ENCODE measurements at places on chromosomes 12 and 14.

GRCh38 chr12:1171657-1172408 lies 180.8 kb downstream of the ERC1 start:
- no peak for DNase-seq

GRCh38 chr14:97077253-97077653 lies 280.1 kb downstream of the VRK1 start:
- no peak for DNase-seq

- DNase-seq = no peak
Observed at GRCh38 chr12:64616201-64616600, 5.9 kb downstream of the RASSF3 start.

DNA sequence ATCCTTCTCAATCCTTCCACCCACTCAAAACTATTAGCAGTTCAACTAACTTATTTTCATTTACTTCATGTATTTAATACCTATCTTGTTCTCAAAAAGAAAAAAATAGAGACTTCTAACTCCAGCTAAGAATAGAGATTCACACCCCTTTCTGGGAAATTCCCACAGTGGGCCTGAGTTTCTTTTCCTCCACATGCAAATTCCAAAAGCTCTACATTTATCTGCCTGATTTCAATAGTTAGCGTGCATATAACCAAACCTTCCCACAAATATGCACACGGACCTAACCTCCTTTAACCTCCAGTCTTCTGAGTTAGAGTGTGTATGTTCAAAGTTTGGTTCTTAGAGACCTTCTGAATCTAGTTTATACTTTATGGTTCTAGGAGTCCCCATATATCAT lies 62.5 kb downstream of the GRIN2B start:
- no peak for DNase-seq

DNA sequence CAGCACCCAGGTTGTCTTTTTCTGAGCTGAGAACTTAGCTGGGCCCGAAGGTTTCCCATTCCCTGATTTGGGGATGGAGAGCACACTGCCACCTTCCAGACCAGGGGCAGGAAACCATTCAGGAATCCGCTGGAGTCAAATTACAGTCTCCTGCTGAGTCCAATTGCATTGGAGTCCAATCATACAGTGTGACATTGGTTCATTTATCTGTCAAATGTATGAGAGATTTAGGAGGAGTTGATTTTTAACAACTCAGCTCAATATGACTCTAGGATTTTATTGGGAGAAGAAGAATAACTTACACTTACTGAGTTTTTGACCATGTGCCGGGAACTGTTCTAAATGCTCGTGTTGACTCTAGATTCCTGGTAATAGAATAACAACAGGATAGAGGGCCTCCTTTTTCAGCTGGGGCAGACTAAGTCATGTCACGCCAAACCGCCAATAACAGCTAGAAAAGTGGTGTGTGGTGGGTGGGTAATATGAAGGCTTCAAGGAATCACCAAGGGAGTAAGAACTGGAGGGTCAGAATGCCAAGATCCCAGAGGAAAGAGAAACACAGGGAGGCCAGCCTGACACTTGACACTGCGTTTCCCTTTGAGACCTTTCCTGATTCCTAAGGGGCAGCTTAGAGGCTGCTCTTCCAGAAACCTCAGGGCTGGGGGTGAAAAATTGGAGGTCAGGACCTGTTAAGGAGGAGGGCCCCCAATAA lies 11.5 kb downstream of the SYNDIG1L start:
- no peak for DNase-seq

GRCh38 chr12:105948331-105948730 lies 190.4 kb downstream of the NUAK1 start:
- DNase-seq = no peak

DNA sequence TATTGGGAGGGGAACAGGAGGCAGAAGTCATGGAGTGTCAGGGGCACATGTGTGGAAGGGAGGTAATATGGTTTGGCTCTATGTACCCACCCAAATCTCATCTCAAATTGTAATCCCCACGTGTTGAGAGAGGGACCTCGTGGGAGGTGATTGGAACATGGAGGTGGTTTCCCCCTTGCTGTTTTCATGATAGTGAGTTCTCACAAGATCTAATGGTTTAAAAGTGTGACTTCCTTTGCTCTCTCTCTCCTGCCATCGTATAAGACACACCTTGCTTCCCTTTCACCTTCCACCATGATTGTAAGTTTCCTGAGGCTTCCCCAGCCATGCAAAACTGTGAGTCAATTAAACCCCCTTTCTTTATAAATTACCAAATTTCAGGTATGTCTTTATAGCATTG lies 41.6 kb upstream of the CDK17 start:
- DNase-seq = no peak

DNA sequence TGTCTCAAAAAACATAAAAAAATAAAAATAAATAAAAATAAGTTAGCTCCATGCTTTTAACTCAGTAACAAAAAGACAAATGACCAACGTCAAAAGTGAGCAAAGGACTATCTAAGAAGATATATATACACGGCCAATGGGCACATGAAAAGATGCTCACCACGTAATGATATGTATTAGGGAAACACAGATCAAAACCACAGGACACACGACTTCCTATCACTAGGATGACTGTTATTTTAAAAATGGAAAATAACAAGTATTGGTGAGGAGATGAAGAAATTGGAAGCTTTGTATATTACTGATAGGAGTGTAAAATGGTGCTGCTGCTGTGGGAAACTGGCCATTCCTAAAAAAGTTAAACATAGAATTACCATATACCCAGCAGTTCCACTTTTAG lies 20.2 kb upstream of the P2RX7 start:
- DNase-seq = no peak

GRCh38 chr12:64352181-64352580 lies 38.4 kb downstream of the C12orf56 start:
- no peak for DNase-seq

GRCh38 chr14:68702135-68702534 lies 90.7 kb downstream of the ZFP36L1 start:
- DNase-seq = no peak

DNA sequence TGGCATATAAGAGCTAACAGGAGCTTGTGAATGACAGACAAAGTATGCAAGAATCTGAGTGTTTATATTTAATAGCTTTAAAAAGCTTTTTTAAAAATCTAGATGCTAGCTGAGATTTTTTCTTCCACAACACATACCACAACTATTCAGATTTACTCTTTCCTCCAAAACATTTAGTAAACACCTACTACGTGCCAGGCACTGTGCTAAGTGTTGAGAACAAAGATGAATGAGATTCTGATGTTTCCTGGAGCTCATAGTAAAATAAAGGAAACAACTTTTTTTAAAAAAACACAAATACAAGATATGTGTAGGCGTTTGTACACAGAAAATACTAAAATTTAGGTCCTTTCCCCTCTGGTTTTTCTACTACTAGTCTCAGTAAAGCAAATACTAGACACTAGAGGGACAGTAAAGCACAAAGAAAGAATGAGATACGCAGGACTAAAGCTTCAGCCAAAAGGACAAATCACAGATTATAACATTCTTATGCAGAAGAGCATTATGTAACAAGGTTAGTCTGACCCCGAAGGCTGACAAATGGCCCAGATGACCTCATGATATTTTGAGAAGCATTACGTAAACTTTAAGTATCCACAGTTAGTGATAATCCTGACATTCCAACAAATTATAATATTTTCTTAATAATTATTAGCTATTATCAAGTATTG lies 78.6 kb upstream of the PAWR start:
- no peak for DNase-seq

GRCh38 chr12:76976777-76977382 lies 88.5 kb downstream of the E2F7 start:
- DNase-seq = no peak

- no peak for DNase-seq
Observed at GRCh38 chr12:3533703-3534386, 42.8 kb downstream of the PRMT8 start.

GRCh38 chr12:43158126-43158525 lies 393.9 kb downstream of the ADAMTS20 start:
- no peak for DNase-seq

GRCh38 chr14:79275292-79275655 lies 936.0 kb downstream of the DIO2 start:
- DNase-seq = no peak

- DNase-seq = no peak
Observed at GRCh38 chr14:64369201-64369600, 19.0 kb upstream of the MTHFD1 start.

DNA sequence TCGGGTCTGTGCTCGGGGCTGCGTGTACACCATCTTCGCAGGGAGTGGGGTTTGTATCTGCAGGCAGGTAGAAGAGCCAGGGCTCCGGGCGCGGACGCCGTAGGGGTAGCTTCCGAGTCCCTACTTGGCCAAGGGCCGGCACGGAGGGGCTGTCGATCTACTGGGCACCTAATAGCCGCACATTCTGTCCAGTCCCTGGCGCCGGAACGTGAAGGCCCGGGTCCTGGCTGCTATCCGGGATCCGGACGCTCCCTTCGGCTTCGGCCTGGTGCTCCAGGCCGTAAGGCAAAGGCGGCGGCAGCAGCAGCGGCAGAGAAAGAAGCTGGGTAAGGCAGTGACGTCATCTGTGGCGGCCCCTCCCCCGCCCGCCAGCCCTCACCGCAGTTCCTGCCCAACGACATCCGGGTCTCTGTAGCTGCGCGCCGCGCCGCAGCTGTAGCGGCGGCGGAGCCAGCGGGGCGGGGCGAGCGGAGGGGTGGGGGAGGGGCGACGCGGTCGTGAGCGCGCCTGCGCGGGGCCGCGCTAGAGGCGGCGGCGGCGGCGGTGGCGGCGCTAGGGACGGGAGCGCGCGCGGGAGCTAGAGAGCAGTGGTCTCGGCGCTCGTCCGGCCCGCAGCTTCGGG lies at the start of gene PPM1A:
Gene PPM1A, plus strand, starts transcription at position 525 of the 622 bp plus-strand sequence. CDS start 33,483 bp downstream, outside the sequence.
- peak; percentile 94 for DNase-seq

DNA sequence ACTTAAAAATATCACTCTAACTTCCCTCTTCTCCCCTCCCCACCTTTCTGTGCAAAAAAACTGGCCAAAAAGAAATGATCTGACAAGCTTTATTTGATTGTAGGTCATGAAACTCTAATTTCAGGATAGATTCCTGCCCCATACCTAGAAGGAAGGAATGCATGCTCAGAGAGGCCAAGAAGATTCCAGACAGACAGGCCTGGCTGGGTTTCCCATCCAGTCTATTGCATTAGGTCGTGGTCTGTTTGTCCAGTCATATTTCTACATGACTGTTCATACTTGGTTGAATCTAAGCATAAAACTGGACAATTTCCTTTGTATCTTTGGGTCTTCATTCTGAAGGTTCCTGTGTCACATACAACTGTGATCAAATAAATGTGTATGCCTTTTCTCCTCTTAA lies 20.0 kb upstream of the SLC15A5 start:
- no peak for DNase-seq

DNA sequence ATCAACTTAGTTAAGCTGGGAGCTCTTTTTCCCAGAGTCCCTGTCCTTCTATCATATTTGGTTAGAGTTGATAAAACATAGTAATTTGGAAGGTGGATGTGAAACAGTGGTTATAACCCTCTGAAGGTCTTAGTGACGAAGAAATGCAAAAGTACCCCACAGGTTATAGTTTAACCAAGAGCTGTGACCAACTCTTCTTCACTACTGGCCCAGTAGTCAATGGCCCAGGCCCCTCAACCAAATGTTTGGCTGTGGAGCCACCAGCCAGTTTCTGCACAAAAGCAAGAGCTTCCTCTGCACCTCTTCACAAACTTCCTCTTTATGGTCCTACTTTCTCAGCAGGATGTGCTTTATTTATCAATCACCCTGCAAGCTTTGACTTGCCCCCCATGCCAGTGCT lies 132.6 kb downstream of the BMP4 start:
- no peak for DNase-seq

- DNase-seq = no peak
Observed at GRCh38 chr14:101972126-101972866, 7.9 kb downstream of the DYNC1H1 start.

DNA sequence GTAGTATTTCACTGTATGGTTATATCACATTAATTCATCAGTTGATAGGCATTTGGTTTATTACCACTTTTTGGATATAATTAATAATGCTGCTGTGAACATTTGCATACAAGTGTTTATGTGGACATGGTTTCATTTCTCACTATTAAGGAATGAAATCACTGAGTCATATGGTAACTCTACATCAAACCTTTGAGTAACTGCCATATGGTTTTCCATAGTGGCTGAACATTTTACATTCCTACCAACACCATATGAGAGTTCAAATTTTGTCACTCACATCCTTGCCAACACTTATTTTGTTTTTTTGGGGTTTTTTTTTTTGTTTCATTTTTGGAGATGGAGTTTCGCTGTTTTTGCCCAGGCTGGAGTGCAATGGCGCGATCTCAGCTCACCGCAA lies 30.2 kb upstream of the EAPP start:
- DNase-seq = no peak

DNA sequence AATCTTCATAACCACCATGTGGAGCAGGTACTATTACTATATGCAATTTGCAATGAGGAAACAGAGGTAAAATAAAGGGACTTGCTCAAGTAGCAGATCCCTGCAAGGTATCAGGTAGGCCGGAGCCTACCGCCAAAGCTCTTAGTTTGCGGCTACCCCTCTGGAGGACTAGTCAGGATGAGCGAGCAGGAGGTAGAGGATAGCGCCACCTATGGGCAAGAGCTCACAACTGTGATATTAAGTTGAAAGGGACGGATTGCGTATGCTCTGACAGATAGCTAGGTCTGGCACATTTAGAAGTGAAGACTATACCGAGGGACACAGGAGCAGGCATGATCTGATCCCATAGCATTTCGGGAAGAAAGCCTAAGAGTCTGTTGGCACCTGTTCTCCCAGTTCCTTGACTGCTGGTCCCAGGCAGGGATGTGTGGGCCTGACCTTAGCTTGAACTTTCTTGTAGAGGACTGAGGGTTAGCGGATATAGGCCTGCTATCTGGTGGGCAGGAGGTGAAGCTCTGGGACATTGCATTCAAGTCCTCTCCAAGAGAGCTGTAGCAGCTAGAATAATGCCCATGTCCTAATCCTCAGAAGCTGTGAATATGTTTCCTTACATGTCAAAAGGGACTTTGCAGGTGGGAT lies 48.0 kb downstream of the SLC17A8 start:
- DNase-seq = peak; percentile 66

GRCh38 chr14:96189281-96189711 lies 15.3 kb upstream of the BDKRB2 start:
- DNase-seq = no peak

- DNase-seq = no peak
Observed at GRCh38 chr14:57293866-57294837, 25.4 kb downstream of the AP5M1 start.

- DNase-seq = no peak
Observed at GRCh38 chr12:103468837-103469236, 26.9 kb downstream of the C12orf42 start.

GRCh38 chr12:40691913-40692764 lies at the start of gene CNTN1:
Gene CNTN1, plus strand, starts transcription at chr12:40692439.
- peak; percentile 77 for DNase-seq

GRCh38 chr12:25824734-25825133 lies 133.7 kb upstream of the RASSF8 start:
- no peak for DNase-seq

GRCh38 chr12:88299567-88300101 lies 157.5 kb downstream of the TMTC3 start:
- DNase-seq = no peak

DNA sequence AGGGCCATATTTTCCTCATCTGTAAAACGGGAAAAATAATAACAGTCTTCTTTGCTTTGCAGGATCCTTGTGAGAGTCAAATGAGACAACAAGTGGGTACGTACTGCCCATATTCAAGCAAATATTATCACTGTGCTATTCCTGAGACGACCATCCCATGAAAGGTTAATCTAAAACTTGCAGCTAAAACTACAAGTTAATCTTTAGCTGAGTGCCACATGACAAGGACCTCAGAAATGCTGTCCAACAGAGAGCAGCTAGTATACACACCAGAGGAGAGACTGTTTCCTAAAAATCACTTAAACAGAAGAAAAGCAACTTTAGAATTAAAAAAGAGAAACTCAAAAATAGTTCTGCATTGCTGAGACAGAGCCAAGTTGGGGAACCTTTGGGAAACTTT lies 162.7 kb upstream of the TMTC2 start:
- no peak for DNase-seq

GRCh38 chr14:93002049-93002448 lies 79.1 kb downstream of the CHGA start:
- DNase-seq = no peak

Data from endothelial cell (in vitro differentiated cells).